ENCODE measurements at places on chromosomes 4 and X. TPM values are rescaled to one million over a fixed set of nuclear protein-coding genes. Genes with fewer than 3 reads are reported as not detected.

- no peaks in the 10 kb centered on the region for H3K36me3 ChIP-seq
- H3K4me1 ChIP-seq, result no peaks in the 10 kb centered on the region
- no peaks in the 10 kb centered on the region for H3K27me3 ChIP-seq
- H3K27ac ChIP-seq, result no peak overlapping the region
- DNase-seq, result no peak
These were observed 204.4 kb downstream of the GABRB1 start for GRCh38 chr4:47235721-47236120.

- DNase-seq, result no peak
- H3K27ac ChIP-seq, result no peak overlapping the region
- no peaks in the 10 kb centered on the region for H3K27me3 ChIP-seq
- H3K4me1 ChIP-seq, result no peaks in the 10 kb centered on the region
These were observed 8.1 kb downstream of the ARHGAP36 start for GRCh38 chrX:131066237-131066636.

- no peaks in the 10 kb centered on the region for H3K4me1 ChIP-seq
- no peaks in the 10 kb centered on the region for H3K36me3 ChIP-seq
- no peak overlapping the region for H3K4me3 ChIP-seq
- no peak overlapping the region for H3K27ac ChIP-seq
- no peak for DNase-seq
These were observed 270.1 kb upstream of the AGTR2 start for GRCh38 chrX:115900425-115900824.

DNA sequence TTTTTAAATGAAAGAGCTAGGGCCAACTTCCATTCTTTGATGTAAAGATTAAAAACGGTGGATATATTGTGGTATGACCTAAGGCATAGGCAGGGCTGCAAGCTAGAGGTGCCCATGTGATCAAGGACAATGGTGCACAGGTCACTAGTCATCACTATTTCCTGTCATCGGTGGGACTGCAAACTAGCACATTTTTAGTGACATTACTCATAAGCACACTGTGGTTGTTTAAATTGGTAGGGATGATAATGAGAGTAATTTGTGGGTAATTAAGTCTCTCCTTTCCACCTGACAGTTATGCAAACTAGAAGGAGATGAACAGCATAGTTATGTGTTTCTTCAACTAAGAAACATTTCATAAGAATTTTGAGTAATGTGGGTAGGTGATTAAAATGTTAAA lies 85.4 kb downstream of the GPRIN3 start:
- no peaks in the 10 kb centered on the region for H3K36me3 ChIP-seq
- H3K4me1 ChIP-seq, result no peaks in the 10 kb centered on the region
- no peak overlapping the region for H3K4me3 ChIP-seq
- no peak overlapping the region for H3K27ac ChIP-seq
- no peak for DNase-seq

- no peak overlapping the region for H3K4me3 ChIP-seq
- DNase-seq, result no peak
- H3K4me1 ChIP-seq, result peaks cover 20% of the 10 kb centered on the region
These were observed 212.4 kb downstream of the ARHGAP10 start for GRCh38 chr4:147944249-147944648.

DNA sequence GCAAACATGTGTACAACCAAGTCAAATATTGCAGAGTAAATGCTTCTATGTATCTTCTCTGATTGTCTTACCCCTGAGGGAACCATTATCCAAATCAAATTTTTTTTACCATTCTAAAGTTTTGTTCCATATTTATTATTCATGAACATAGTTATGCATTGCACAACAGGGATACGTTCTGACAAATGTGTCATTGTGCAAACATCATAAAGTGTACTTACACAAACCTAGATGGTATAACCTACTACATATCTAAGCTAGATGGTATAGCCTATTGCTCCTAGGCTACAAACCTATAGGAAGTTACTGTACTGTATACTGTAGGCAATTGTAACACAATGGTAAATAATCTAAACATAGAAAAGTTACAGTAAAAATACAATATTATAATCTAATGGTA lies 23.4 kb downstream of the BEX3 start:
- no peaks in the 10 kb centered on the region for H3K27me3 ChIP-seq
- H3K36me3 ChIP-seq, result no peaks in the 10 kb centered on the region
- no peaks in the 10 kb centered on the region for H3K4me1 ChIP-seq
- no peak overlapping the region for H3K27ac ChIP-seq

GRCh38 chr4:6345096-6345830 lies 75.6 kb downstream of the WFS1 start:
- DNase-seq, result no peak
- no peak overlapping the region for H3K4me3 ChIP-seq

DNA sequence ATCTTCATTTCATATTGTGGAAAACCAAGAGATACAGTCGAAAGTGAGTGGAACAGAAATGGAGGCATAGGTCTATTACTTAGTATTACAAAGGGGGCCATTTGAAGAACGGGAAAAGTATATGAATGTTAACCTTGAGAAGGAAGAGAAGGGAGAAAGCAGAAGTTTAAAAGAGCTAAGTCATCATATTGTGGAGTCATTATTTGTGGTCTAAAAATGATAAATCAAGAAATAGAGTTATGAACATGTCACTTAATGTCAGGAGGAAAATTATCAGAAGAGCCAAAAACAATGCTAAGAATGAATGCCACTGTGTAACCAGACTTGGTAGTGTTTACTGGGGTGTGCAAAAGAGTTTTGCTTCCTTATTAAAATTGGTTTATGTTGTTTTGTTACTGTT lies 589.5 kb upstream of the LCORL start:
- DNase-seq, result no peak
- H3K36me3 ChIP-seq, result no peaks in the 10 kb centered on the region
- H3K27ac ChIP-seq, result no peak overlapping the region
- H3K4me3 ChIP-seq, result no peak overlapping the region

DNA sequence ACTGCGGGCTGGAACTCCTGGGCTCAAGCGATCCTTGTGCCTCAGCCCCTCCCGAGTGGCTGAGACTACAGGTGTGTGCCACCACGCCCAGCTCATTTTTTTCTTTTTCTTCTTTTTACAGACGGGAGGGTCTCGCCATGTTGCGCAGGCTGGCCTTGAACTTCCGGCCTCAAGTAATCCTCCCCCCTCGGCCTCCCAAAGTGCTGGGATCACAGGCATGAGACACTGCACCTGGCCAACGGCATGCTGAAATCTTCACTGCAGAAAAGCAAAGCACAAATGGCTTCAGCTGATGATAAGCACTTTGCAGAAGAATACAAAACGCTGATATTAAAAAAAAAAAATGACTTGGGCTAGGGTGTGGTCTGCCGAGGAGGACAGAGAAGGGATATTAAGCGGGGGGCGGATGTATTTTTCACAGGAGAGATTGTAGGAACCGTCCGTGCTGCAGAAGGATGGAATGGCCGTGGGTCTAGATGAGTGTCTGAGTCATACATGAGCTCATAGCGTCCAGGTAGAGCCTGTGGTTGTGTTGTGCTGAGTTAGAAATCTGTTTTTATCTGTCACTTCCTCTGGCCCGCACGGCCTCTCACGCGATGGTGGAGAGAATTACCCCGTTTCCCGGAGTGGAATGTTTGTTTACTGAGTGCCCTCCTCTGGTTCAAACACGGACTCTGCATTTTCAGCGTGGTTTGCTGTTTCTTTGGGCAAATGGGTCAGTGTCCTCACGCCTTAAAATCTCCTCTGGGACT lies 8.5 kb upstream of the AKAP17A start:
- H3K4me1 ChIP-seq, result no peaks in the 10 kb centered on the region
- no peak overlapping the region for H3K4me3 ChIP-seq

GRCh38 chr4:156251373-156252065 lies 297.9 kb upstream of the CTSO start:
- no peak overlapping the region for H3K4me3 ChIP-seq
- no peaks in the 10 kb centered on the region for H3K27me3 ChIP-seq
- no peak for DNase-seq
- H3K36me3 ChIP-seq, result no peaks in the 10 kb centered on the region
- H3K4me1 ChIP-seq, result no peaks in the 10 kb centered on the region
- no peak overlapping the region for H3K27ac ChIP-seq

- H3K27ac ChIP-seq, result peak overlapping the region; percentile 95
- DNase-seq, result no peak
- H3K27me3 ChIP-seq, result no peaks in the 10 kb centered on the region
- no peaks in the 10 kb centered on the region for H3K36me3 ChIP-seq
- H3K4me3 ChIP-seq, result peak overlapping the region; percentile 91
These were observed 15.4 kb downstream of the UTP3 start for GRCh38 chr4:70703619-70704214.

GRCh38 chrX:12962041-12962504 lies 12.8 kb upstream of the TMSB4X start:
- no peaks in the 10 kb centered on the region for H3K36me3 ChIP-seq
- no peak overlapping the region for H3K27ac ChIP-seq
- no peaks in the 10 kb centered on the region for H3K27me3 ChIP-seq
- no peak for DNase-seq
- H3K4me1 ChIP-seq, result no peaks in the 10 kb centered on the region
- no peak overlapping the region for H3K4me3 ChIP-seq

- H3K27me3 ChIP-seq, result no peaks in the 10 kb centered on the region
- H3K36me3 ChIP-seq, result no peaks in the 10 kb centered on the region
- H3K4me3 ChIP-seq, result peak overlapping the region; percentile 43
- DNase-seq, result no peak
These were observed 120.5 kb upstream of the MAP9 start for GRCh38 chr4:155497306-155497705.

DNA sequence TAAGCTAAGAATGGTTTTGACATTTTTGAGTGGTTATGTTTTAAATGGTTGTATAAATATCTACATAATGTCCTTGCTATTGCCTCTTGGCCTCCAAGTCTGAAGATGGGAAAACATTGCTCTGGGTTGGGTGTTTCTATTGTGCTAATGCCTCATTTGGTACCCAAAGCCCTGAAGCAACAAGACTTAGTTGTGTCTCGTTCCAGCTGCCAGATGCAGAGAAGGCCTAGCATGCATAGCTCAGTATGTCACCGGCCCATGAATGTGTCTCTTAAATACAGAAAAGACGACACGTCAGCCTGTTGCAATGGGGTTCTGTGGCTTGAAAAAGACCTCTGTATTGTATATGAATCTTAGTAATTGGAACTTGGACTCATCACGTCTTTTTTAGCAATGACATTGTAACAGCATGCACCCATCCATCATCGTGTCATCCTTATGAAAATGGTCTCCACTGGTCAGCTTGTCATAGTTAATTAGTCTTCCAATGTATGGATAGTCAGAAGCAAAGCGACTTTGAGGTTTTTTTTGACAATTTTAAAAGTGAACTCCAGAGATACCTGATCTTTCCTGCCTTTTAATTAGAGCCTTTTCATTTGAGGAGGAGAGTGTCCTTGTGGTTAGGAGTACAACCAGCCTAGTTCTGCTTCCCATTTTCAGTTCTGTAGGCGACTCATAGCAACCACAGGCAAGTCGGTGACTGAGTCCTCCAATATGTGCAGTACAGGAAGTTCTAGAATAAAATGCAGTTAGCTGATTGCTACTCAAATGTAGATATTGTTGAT lies 126.4 kb upstream of the GATB start:
- no peak for DNase-seq
- H3K4me3 ChIP-seq, result no peak overlapping the region
- H3K4me1 ChIP-seq, result no peaks in the 10 kb centered on the region
- H3K27me3 ChIP-seq, result no peaks in the 10 kb centered on the region
- no peaks in the 10 kb centered on the region for H3K36me3 ChIP-seq

GRCh38 chr4:42750091-42750490 lies 93.2 kb upstream of the ATP8A1 start:
- H3K4me3 ChIP-seq, result no peak overlapping the region
- no peaks in the 10 kb centered on the region for H3K4me1 ChIP-seq
- no peak for DNase-seq

DNA sequence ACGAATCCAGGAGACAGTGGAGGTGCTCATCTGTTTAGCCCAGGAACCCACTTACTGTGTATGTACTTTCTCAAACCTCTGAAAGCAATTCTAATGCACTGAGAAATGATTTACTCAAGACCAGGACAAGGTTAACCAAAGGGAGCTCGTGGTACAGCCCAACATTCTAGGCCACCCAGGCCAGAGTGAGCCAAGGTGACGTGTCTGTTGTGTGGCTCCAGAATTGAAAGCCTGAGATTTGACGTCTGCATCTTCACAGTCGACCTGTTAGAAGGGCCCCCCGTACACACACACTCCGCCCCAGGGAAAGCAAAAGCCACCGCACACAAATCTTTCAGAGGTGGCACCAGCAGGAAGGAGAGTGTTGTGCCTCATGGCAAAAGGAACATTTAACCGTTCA lies 2.3 kb downstream of the MAP3K15 start:
- H3K36me3 ChIP-seq, result no peaks in the 10 kb centered on the region
- no peaks in the 10 kb centered on the region for H3K4me1 ChIP-seq
- no peaks in the 10 kb centered on the region for H3K27me3 ChIP-seq
- no peak for DNase-seq

- no peak overlapping the region for H3K4me3 ChIP-seq
- H3K36me3 ChIP-seq, result no peaks in the 10 kb centered on the region
- no peak for DNase-seq
These were observed 108.3 kb upstream of the ARSJ start for GRCh38 chr4:114087596-114088230.

DNA sequence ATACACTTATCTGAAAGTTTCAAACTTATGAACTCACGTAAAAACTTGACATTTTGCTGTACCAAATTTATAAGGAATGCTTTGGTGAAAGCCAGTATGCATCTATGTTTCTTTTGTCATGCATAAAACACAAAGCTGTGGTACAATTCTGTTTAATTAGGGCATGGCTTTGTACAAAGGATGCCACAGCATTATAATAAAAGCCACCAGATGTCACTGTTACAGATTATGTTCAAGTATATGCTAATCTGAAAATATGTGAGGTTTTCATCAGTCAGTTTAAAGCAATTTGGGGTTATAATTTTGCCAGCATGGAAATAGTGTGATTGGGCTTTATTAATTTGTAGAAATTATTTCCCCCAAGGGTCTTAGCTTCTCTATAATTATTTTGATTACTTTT lies 69.0 kb downstream of the ATOH1 start:
- no peak for DNase-seq
- H3K4me3 ChIP-seq, result no peak overlapping the region
- no peak overlapping the region for H3K27ac ChIP-seq
- no peaks in the 10 kb centered on the region for H3K27me3 ChIP-seq
- no peaks in the 10 kb centered on the region for H3K36me3 ChIP-seq

PNMA5 gene
- not detected for total RNA-seq

HMGB3 gene
- total RNA-seq, result 1.1 TPM

XAGE1A gene
- total RNA-seq, result not detected

GRID2 gene
- 0.16 TPM for total RNA-seq

WNK3 gene
- 1.7 TPM for total RNA-seq

RBM46 gene
- total RNA-seq, result not detected

WDFY3 gene
- 40.0 TPM for total RNA-seq
